GM06990 (cell line): ENCODE measurements at places on chromosomes 2 and 18.

GRCh38 chr2:159450180-159450579 lies 163.7 kb upstream of the WDSUB1 start:
- DNase-seq, result no peak

DNA sequence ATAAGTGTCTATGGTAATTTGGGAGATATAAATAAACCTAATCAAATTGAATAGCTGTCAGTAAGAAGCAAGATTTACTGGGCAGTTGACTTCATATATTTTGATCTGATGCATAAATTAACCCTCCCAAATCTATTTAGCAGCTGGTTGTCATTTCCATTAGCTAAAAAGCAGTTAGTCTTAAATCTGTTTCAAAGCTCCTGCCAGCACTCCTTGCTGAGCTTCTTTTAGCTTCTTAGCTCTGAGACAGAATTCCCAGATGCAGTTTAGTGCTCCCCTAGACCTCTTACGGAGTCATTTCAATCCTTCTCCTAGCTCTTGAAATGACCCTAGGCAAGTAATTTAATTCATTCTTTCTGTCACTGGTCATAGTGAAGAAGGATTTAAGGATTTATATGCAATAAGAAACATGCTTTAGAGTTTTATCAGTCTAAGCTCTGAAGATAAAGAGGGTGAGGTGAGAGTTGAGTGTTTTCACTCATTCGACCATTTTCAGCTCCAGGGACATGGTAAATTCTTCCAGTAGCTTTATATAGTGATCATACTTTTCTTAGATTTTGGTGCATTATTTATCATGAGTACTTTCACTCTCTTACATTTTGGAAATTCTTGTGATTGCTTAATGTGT lies 98.9 kb downstream of the PHLPP1 start:
- no peak for DNase-seq

- DNase-seq, result no peak
Observed at GRCh38 chr2:8251291-8251690, 430.6 kb upstream of the ID2 start.

- DNase-seq, result peak; percentile 60
Observed at GRCh38 chr18:76620321-76621170, 125.5 kb upstream of the ZNF516 start.

DNA sequence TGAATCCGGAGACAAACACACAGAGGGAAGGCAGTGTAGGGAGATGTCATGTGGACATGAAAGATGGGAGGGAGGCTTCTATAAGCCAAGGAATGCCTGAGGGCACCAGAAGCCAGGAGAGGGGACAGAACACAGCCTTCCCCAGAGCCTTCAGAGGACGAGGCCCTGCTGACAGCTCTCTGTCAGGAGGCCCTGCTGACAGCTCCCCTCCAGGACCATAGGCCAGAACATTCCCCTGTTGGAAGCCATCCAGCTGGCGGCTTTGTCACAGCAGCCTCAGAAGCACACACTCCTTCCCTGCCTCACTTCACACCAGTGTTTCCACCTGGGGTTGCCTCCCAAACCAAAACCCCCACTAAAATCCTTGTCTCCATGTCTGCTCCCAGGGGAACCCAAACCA lies 171.3 kb upstream of the ID2 start:
- DNase-seq, result no peak

DNA sequence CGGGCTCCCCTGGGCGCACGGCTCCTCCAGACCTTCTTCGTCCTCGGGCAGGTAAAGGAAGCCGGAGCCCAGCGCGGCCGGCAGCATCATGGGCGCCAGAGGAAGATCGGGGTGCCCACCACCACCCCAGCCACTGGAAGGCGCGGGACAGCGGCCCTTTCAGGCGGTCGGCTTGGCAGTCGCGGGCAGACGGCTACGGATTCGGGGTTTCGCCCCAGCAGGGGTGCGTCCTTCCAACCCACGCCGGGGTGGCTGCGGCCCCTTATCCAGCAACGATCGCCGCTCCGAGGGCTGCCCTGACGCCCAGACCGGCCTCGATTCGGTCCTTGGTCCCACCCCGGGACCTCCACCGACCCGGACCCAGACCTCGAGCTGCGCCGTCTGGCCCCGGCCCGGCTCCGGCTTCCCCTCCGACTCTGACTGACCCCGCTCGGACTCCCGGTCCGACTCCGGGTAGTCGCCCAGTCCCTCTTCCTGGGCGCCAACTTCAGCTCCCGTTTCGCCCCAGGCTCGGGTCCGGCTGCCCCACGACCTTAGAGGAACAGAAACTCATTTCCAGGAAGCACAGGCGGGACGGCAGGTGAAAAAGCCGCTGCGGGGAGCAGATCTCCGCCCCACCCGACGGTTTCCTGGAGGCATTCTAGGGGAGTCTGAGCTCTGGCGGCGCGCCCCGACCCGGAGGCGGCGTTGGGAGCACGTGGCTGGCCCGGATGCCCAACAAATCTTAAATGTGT lies 30.2 kb upstream of the SSB start:
- peak; percentile 18 for DNase-seq
